Inflammatory macrophage (primary cell): ENCODE measurements at places on chromosomes 2 and 18.

DNA sequence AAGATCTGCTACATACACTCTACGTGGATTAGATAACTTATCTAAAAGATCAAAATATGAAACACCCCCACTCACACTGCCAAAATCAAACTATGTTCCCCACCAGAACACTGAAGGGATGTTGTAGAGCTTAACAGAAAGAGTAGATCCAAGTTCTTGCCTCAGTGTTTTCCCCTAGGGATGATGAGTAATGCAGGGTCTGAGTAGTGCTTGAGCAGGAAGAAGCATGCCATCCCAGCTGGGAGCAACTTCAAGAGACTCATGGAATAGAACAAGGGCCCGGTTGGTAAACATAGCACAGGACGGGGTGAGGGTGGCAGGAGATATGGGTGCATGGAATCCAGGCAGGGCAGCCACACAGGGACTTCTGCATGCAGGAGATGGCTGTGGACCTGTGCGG is 74.3 kb downstream of the SNTG2 start:
- no peak for DNase-seq

- no peak for DNase-seq
Measured at GRCh38 chr2:182499706-182500470, 73.1 kb upstream of the PDE1A start.

DNA sequence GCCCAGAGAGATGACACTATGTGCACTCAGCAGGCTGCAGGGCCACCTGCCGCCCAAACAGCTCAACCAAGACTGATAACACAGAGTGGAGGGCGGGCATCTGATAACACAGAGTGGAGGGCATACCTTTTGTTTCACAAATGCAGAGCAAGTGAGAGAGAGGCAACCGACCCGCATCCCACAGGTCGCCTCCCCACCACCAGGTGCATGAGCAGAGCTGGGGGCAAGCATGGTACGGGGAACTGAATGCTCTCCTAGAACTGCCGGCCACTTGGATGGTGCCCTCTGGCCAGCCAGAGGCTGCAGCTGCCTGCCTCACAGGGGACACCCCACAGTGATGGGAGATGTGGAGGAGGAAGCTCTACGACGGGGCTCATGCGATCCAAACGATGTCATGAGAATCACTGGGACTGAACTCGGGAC is 49.5 kb downstream of the ANO7 start:
- no peak for DNase-seq

- peak; percentile 9 for DNase-seq
Measured at GRCh38 chr2:44616667-44617155, 255.0 kb downstream of the CAMKMT start.

DNA sequence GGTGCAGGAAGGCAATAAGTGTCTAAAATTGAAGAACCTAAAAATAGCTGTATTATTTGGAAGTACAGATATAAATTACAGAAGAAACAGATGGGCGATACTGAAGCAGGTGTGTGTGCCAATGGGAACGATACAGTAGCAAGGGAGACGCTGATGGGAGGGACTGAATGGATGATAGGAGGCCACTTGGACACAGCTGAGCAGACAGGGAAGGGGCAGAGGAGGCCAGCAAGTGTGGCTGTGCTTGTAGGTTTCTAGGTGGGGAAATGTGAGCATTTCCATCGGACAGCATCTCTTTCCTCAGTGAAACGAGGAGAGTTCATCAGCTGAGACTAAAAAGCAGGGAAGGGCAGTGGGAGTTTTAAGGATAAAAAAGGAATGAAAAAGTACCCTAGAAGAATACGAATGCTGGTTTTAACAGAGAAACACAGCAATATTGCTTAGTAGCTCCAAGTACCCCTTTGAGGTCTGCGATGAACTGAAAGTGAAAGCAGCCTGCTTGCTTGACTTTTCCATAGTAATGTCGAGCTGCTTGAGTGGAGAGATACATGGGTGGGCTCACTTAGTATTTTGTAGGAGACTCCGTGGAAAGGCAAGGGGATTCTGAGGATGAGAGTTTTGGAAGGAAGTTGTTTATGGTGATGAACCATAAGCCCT is 91.7 kb upstream of the EPC2 start:
- no peak for DNase-seq

DNA sequence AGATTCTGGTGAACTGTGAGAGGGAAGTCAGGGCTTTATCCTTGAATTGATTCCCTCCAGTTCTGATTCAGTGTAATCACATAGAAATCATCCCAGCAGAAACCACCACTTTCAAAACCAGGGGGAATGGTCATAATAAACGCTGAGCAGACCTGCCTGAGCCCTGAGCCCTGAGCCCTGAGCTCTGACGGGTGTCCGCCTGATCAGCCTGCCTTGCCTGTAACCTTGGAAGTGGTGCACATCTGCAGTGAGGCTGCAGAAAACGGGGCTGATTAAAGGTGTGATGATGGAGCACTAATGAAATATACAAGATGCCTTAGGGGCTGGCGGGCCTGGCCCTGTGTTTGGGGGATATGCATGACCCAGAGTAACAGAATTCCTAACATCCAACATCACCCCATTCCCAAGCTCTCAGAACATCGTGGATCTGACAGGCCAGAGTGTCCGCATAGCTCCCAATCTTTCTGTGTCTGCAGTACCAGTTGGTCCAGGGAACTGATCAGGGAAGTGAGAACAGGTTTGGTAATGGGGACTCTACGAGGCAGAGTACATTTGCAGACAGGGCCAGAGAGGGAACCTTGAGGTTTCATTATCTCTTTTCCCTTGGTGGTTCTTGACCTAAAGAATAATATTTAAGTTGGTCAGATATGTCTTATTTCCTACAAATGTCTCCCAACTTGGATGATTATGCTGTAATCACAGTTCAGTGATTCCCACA is 37.8 kb downstream of the KCTD18 start:
- DNase-seq, result no peak

DNA sequence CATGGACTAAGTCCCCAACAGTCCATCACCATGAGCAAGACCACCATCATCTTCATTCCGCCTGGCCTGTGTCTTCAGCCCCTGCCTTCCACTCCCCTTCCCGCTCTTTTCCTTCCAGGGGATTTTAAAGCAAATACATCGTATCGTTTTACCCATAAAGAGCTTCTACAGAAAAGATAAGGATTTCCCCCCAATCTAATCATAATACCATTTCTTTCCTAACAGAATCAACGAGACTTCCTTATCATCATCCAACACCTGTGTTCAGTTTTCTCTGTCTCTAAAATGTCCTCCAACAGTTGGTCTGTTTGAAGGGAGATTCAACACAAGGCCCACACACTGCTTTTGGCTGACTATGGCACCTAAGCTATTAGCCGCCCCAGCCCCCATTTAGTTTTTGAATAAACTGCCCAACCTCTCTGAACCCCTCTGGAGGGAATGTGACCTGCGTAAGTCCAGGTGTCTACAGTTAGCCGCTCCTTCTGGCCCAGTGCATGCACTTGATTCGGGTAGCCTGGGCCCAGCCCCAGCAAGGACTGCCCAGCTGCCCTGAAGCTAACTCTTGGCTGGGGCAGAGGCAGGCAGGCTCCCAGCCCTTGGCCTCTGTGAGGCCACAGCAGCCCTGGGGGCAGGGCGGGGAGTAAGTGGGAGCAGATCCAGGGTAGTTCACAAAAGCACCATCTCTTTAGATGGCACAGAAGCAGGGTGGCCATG is 25.3 kb upstream of the SEMA4C start:
- no peak for DNase-seq

- no peak for DNase-seq
Measured at GRCh38 chr2:98394595-98395153, 48.4 kb downstream of the CNGA3 start.

DNA sequence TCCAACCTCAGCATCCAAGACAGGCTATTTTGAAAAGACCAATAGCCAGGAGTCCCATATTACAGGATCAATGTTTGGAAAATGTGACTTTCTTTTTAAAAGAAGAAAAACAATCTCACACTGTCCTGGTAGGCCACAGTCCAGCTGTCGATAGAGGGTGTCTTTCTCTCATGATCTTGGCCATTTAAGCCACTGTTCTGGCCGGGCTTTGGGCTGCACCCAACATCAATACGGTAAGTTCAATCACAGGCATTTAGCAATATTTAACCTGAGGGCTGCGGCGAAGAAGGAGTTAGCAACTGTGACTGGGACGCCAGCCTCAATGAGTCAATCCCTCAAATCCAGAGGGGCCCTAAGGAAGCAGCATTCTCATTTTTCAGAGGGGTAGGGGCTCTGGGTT is 69.0 kb downstream of the CELF4 start:
- DNase-seq, result no peak

GRCh38 chr2:17935242-17935885 is 56.9 kb downstream of the KCNS3 start:
- no peak for DNase-seq

DNA sequence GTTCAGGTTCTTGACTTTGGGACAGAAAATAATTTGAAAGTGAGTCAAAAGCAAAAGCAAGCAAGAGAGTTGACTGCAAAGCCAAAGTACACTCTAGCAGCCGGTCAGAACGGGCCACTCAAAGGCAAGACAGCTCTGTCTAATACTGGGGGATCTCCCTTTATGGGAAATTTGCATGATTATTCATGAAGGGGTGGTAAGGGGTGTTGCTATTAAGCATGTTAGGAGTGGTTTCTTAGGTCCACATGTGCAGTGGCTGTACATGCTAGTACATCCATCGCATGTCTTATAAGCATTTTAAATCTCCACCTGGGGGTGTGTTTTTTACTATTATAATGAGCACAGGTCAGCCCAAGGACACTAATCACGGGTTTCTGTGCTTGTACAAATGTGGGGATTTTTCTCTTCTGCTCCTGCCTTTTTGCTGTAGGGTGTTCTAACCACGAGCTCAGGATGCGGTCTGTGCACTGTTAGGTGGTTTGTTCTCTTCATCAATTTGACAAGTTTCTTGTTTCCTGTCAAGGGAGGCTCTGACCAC is 60.2 kb upstream of the SPP2 start:
- DNase-seq, result no peak

DNA sequence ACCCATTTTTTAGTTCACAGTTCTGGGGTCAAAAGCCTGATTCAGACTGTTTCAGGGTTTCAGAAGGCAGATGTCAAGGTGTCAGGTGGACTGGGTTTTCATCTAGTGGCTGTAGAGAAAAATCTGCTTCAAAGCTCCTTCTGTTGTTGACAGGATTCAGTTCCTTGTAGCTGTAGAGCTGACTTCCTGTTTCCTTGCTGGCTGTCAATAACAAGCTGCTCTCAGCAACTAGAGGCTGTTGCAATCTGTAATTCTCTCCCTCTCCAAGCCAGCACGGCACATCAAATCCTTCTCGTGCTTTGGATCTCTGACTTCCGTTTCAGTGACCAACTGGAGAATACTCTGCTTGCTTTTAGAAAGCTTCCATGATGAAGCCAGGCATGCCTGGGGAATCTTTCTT is 179.4 kb downstream of the DOK6 start:
- DNase-seq, result peak; percentile 1

DNA sequence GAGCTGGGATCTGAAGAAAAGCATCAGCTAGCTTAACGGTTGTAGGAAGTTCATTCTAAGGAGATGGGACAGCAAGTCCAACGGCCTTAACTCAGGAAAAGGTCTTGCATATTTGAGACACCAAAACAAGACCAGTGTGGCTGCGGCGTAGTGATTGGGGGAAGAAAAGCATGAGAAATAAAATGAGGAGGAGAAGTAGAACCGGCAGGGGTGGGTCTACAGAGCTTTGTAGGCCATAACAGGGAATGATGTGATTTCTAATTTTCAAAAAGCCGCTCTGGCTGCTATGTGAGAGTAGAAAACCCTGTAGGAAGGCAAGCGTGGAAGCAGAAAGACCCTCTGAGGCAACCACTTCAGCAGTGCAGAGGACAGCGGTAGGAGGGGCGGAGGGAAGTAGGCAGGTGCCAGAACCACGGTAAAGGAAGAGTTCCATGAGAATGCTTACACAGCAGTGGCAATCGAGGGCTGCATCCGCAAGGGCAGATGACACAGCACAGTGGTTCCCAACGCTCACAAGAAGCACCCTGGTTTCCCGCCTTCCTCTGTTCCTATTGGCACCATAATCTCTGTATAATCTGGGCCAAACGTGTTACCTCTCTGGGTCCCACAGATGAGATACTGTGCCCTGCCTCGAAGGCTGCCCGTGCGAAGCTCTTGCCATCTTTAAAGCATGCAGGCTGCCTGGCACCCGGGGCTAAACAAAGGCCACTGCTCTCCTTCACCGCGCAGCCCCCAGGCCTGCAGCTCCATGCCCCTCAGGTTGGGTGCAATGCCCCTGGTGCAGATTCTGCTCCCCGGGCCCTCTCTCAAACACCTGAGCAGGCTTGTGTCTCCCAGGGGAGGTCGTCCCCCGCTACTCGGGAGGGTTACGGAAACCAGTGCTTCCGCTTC is 795 bp downstream of the ANKRD39 start:
- DNase-seq, result peak; percentile 41

- no peak for DNase-seq
Measured at GRCh38 chr18:54479365-54479764, 111.7 kb upstream of the DYNAP start.

- peak; percentile 36 for DNase-seq
Measured at GRCh38 chr18:3044931-3045698, 32.2 kb upstream of the LPIN2 start.

- DNase-seq, result no peak
Measured at GRCh38 chr2:61504949-61505348, 33.2 kb downstream of the XPO1 start.

GRCh38 chr2:11065833-11066485 is 89.3 kb upstream of the SLC66A3 start:
- DNase-seq, result no peak

GRCh38 chr2:46634905-46635304 is 155.5 kb downstream of the TMEM247 start:
- no peak for DNase-seq

- no peak for DNase-seq
Measured at GRCh38 chr18:59079264-59079663, 60.4 kb upstream of the SEC11C start.

GRCh38 chr2:73457982-73458381 is 72.3 kb downstream of the ALMS1 start:
- DNase-seq, result no peak

GRCh38 chr2:144248350-144249034 is 271.4 kb downstream of the ZEB2 start:
- DNase-seq, result no peak

DNA sequence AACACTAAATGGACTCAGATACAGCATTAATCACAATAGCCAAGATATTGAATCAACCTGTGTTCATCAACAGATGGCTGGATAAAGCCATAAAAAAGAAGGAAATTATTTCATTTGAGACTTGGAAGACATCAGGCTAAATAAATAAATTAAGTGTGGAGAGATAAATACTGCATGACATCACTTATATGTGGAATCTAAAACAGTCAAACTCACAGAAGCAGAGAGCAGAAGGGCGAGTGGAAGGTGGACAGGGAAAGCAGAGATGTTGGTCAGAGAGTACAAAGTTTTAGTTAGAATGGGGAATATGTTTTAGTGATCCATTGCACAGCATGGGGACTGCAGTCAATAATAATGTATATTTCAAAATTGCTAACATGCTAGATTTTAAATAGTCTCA is 207.2 kb downstream of the VAPA start:
- no peak for DNase-seq

DNA sequence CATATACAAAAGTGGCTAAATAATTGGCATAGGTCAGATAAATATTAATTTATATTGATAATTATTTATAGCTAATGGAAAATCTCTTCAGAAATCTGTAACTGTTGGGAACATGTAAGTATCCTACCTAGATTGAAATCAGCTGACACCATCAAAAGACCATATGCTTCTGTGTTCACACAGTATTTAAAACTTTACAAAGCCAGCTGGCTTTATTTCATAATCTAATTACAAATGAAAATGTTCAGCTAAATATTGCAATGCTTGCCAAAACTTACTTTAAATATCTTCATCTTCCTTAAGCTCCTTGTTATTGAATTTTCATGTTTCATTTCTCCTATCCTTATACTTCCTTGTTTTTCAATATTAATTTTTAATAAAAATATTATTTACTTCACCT is 190.9 kb upstream of the DOK6 start:
- DNase-seq, result no peak
